ENCODE measurements at places on chromosomes 1 and 21.

DNA sequence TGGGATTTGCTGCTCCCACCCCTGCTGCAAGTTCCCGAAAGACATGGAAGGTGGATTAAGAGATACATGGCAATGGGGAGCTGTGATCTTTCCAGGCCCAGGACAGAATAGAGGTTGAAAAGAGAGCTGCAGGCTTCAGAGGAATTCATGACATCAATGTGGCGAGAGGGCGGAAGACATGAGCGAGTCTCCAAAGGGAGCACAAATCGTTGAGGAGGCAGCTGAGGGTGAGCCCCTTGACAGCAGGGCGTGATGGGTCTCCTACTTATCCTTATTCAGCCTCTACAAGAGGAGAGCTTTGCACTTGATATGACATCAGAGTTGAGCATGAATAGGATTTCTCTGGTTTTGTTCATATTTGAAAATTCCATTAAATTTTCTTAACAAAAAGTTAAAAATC is 45.5 kb upstream of the TACSTD2 start:
- H3K27me3 ChIP-seq = no peaks in the 10 kb centered on the region
- H3K27ac ChIP-seq = no peak overlapping the region
- no peak overlapping the region for H3K4me3 ChIP-seq
- H3K4me1 ChIP-seq = peaks cover 11% of the 10 kb centered on the region

- no peak for DNase-seq
- H3K27me3 ChIP-seq = no peaks in the 10 kb centered on the region
- no peak overlapping the region for H3K27ac ChIP-seq
- H3K4me1 ChIP-seq = peaks cover 30% of the 10 kb centered on the region
- H3K36me3 ChIP-seq = no peaks in the 10 kb centered on the region
Measured at GRCh38 chr1:227919906-227920305, 27.8 kb downstream of the WNT9A start.

DNA sequence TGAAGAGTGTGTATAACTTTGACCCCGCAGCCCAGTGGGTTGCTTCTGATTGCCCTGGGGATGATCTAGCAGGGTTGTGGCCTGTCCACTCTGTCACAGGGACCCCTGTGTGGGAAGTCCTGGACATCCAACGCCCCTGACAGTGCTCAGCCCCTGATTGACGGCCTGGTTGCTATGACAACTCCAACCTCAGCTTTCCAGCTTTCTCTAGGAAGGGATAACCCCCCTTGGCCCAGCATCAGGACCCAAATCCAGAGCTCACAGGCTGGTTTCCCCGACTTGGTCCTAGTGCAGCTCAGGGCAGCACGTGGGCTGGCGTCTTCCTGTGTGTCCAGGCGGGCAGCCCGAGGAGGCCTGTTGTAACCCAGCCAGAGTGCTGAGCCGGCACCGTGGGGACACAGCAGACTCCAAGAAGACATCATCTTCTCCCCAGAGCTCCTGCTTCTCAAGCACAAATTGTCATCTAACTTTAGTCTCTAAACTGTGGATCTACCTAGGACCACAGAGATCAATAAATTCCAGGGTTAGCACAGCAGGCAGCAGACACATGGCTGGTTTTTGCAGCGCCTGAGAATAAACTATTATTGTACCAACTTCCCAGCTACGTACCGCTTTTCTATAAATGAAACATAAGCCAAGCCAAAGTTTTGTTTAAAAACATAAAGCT is 18.9 kb upstream of the PDXK start:
- no peak overlapping the region for H3K27ac ChIP-seq
- no peaks in the 10 kb centered on the region for H3K36me3 ChIP-seq
- no peaks in the 10 kb centered on the region for H3K27me3 ChIP-seq
- H3K4me3 ChIP-seq = no peak overlapping the region
- DNase-seq = no peak

DNA sequence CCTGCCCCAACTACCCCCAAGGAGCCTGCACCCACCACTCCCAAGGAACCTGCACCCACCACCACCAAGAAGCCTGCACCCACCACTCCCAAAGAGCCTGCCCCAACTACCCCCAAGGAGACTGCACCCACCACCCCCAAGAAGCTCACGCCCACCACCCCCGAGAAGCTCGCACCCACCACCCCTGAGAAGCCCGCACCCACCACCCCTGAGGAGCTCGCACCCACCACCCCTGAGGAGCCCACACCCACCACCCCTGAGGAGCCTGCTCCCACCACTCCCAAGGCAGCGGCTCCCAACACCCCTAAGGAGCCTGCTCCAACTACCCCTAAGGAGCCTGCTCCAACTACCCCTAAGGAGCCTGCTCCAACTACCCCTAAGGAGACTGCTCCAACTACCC is 67.6 kb downstream of the TPR start:
- H3K27ac ChIP-seq = no peak overlapping the region
- H3K36me3 ChIP-seq = peaks cover 9% of the 10 kb centered on the region
- DNase-seq = no peak
- H3K4me1 ChIP-seq = peaks cover 4% of the 10 kb centered on the region

GRCh38 chr1:194078765-194079164 is 892.4 kb upstream of the B3GALT2 start:
- no peak for DNase-seq
- no peaks in the 10 kb centered on the region for H3K36me3 ChIP-seq
- H3K4me3 ChIP-seq = no peak overlapping the region
- H3K4me1 ChIP-seq = no peaks in the 10 kb centered on the region
- H3K27me3 ChIP-seq = no peaks in the 10 kb centered on the region

GRCh38 chr1:175725684-175726083 is 17.7 kb downstream of the TNR start:
- H3K27ac ChIP-seq = no peak overlapping the region
- H3K4me1 ChIP-seq = no peaks in the 10 kb centered on the region
- peak; percentile 42 for DNase-seq
- no peak overlapping the region for H3K4me3 ChIP-seq
- no peaks in the 10 kb centered on the region for H3K27me3 ChIP-seq
- H3K36me3 ChIP-seq = no peaks in the 10 kb centered on the region

DNA sequence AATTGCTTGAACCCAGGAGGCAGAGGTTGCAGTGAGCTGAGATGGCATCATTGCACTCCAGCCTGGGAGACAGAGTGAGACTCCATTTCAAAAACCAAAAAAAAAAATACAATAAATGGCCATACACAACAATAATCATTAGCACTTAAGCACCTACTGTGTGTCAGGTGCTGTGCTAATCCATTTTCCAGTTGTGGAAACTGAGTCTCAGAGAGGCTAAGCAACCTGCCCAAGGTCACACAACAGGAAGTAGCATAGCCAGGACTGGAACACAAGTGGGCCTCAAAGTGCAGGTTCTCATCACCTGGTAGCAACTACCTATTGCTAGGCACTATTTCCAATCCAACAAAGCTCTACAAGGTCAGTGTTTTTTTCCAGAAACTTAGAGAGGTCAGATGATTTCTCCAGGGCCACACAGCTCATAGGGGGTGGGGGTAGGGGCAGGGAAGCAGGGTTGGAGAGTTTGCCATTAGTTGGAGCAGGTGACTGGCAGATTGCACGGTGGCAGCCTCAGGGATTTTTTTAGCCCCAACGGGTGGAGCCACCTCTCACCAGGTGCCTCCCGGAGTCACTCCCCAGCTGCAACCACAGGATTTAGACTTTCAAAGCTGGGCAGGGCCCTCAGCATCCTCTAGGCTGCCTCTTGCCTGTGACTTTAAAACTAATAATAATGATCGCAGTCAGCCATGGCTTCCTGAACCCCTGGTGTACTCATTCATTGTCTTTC is 52.5 kb upstream of the ID3 start:
- H3K4me1 ChIP-seq = no peaks in the 10 kb centered on the region
- H3K36me3 ChIP-seq = no peaks in the 10 kb centered on the region
- H3K4me3 ChIP-seq = no peak overlapping the region
- no peak overlapping the region for H3K27ac ChIP-seq
- no peaks in the 10 kb centered on the region for H3K27me3 ChIP-seq
- DNase-seq = no peak

- H3K4me3 ChIP-seq = no peak overlapping the region
- no peaks in the 10 kb centered on the region for H3K36me3 ChIP-seq
Measured at GRCh38 chr1:234957330-234958065, 171.1 kb downstream of the TOMM20 start.
